Testis (tissue), 5 donors: ENCODE measurements at places on chromosomes 6 and 20. TPM values are rescaled to one million over a fixed set of nuclear protein-coding genes. Genes with fewer than 3 reads are reported as not detected.

COL12A1 gene
- 13.6 TPM for total RNA-seq

CFB gene
- 4.8 TPM for total RNA-seq

GPLD1 gene
- 15.6 TPM for total RNA-seq

ECT2L gene
- 0.19 TPM for total RNA-seq

THBD gene
- 22.4 TPM for total RNA-seq

OPRM1 gene
- 4.0 TPM for total RNA-seq

CDSN gene
- total RNA-seq, result not detected

GPR63 gene
- 6.3 TPM for total RNA-seq

HSD17B8 gene
- 26.3 TPM for total RNA-seq
